ENCODE measurements at places on chromosomes 3 and 15.

DNA sequence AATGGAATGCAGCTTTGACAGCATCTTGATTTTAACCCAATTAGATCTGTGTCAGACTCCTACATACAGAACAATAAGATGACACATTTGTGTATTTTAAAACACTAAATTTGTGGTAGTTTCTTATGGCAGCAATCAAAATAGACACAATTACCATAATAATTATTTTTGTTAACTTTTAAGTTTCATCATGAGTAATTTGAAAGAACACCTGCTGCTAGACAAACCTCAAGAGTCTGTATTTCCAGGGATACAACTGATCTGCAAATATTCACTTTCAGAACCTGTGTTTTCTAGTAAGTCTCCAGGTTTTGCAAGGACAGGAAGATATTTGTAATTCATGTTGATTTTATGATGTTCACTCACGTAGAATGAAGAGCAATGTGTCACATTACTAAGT lies 736.8 kb downstream of the DIPK2A start:
- DNase-seq: no peak

DNA sequence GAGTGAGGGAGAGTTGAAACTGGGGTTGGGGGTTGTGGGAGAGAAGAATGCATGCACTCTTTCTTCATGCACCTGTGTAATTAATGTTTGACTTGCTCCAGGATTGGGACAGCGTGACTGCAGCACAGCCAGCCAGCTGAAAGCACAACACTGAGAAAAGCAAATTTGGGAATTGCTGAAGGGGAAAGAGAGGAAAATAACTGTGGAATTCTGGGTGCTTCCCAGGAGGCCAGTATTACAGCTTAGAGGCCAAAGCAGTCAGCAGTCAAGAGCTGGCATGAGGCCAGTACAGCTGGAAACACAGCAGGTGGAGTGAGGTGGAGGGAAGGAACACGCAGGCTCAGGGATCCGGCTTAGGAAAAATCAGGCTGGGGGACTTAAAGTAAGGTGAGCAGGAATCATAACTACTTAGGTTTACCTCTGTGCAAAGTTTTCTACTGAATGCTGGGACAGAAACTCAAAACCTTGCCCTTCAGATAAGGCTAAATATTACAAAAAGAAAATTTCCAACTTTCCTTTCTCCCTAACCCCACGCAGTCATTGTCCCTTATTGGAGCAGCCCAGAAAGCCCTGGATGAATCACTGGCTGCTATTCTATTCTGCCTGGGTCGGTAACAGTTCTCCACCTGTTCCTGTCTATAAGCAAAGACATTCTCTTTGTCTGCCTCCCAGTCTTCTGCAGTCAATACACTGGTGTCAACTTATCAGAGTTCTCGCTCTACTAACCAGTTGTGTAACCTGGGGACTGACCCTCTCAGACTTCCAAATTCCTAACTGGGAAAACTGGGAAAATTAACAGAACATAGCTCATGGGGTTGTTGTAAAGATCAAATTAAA lies 167.2 kb downstream of the MAGI1 start:
- no peak for DNase-seq

GRCh38 chr3:128448491-128448890 lies 18.2 kb downstream of the DNAJB8 start:
- no peak for DNase-seq

DNA sequence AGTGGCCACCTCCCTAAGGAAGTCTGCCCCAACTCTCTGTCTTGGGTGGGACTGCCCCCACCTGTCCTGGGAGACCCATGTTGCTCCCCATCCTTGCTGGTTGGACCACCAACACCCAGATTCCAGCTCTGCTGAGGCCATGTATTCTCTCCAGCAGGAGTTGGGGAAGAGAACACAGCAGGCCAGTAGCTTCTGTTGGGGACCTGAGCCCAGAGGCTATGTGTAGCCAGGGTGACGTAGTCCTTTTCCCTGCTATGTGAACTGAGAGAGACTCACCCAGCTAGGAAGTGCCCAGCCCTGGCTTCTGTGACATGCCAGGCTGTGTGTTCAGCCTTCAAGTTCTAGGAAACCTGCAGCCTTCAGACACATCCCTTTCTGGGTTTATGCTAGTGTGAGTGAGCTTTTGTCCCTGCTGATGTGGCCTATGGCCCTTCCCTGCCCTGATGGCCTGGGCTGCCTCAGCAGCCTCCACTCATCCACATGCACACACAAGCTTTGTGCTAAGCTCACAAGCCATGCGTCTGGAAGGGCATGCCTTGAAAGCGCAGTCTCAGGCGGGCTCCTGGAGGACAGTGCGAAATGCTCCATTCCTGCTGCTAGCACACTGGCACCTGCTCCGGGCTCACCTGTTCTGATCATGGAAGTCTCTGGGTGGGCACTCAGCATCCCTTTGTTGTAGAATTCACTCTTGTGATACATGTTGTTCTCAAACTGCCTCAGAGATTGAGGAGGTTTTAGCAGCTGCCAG lies 42.6 kb downstream of the KY start:
- no peak for DNase-seq

- no peak for DNase-seq
These were observed 72.0 kb upstream of the KLF13 start for GRCh38 chr15:31254431-31255175.

- no peak for DNase-seq
These were observed 17.1 kb upstream of the ABI3BP start for GRCh38 chr3:101010296-101010695.

GRCh38 chr3:152885076-152885475 lies 50.1 kb downstream of the P2RY1 start:
- DNase-seq: no peak

GRCh38 chr15:59237119-59237855 lies 30.6 kb downstream of the LDHAL6B start:
- DNase-seq: no peak

GRCh38 chr3:111800472-111800871 lies 58.6 kb upstream of the PHLDB2 start:
- DNase-seq: no peak

DNA sequence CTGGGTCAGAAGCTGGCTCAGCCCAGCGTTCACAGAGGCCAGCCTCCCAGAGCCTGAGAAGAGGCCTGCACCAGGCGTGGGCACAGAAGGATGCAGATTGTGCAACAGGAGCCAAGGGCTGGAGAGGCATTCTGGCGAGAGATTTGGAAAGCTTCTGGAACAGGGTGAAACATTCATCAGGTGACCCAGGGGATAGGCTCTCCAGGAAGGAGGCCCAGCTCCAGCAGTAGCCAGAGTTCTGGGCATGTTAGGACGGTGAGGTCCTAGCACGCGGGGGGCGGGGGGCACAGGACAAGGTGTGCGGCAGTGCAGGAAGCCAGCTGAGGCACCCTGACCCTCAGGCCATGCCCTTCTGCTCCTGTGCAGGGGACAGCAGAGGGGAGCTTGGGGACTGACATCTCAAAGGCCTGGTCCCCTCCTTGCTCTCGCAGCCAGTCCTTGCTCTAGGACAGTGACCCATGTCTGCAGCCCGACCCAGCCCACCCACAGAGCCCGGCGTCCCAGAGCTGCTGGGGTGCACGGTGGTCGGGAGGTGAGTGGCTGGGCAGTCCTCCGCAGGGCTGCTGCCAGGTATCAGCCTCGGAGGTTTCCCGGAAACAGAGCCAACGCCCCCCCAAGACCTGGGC lies 111.7 kb upstream of the KLF13 start:
- DNase-seq: no peak

DNA sequence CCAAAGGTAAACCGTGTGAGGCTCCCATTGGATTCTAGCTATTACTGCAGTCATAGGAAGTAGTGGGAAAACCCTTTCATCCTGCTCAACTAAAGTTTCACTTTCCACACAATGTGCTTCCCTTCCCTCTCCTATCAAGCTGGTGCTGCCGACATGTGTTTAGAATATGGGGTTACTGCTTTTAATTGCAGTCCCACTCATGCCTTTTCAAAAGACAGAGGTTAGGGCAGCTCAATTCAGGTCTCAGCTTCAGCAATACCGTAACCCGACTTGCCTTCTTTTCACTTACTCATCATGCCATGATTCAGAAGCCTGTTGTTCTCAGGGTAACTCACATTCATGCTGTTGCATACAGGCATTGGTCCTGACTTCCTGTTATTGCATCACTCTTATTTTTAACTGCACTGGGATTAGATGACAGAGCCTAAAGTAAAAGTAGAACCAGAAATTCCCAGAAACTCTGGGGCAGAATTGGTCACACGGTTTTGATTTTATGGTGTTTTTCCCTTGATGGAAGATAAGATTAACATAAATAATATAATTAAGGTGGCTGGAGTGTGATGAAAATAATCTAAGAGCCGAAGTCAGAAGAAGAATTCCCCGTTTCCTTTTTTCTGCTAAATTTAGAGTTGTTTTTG lies 45.7 kb downstream of the C2CD4B start:
- no peak for DNase-seq

- no peak for DNase-seq
These were observed 14.0 kb downstream of the PLXNA1 start for GRCh38 chr3:126996905-126997304.

DNA sequence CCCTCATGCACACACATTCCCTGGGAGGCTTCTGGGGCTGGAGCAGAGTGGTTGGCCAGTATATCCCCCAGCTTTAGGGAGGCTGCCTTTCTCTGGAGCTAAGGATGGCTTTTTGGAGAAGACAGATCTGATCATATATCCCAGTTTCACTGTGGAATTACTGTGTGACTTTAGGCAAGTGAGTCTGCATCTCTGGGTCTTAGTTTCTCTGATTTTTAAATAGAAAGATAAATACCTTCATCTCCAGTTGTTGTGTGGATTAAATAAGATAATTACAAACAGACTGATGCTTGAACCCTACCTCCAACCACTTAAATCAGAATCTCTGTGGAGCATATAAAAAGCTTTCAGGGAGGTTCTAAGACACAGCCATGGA lies 11.1 kb upstream of the WNT7A start:
- DNase-seq: no peak

- no peak for DNase-seq
These were observed 201.3 kb upstream of the TPM1 start for GRCh38 chr15:62841269-62841628.

- no peak for DNase-seq
These were observed 49.9 kb upstream of the CCDC174 start for GRCh38 chr3:14601692-14602005.

DNA sequence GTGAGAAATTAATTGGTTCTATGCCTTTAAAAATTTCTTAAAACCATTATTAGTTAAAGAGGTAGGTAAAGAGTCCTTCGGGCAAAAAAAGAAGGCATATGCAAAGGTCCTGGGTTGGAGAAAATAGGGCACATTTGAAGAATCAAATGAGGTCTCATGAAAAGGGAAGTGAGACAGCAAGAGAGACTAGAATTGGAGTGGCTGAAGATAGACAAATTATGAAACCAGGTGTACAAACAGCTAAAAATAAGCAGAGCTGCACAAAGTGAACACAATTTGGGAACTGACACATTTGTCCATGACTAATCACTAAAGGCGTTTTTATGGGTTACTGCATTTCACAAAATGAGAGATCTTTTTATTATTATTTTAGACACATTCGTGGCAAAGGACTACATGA lies 581.2 kb downstream of the PYDC2 start:
- no peak for DNase-seq

GRCh38 chr15:98813951-98814350 lies 165.6 kb downstream of the IGF1R start:
- no peak for DNase-seq

DNA sequence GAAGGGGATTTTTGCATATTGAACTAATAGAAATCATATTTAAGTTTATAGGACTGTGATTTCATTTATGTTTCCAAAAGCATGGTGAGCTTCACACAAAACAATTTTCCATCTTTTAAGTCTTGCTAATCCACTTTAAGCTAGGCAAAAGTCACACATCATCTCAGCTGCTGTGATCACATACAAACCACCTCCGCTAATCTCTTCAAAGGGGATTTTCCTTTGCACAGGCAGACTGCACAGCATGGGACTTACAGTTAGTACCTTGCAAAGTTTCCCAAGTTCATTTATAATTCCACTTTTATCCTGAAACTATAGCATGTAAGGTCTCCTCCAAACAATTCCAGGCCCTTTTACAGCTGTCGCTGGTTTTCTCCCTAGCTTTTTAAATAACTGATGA lies 225.1 kb upstream of the CNTN3 start:
- DNase-seq: no peak

DNA sequence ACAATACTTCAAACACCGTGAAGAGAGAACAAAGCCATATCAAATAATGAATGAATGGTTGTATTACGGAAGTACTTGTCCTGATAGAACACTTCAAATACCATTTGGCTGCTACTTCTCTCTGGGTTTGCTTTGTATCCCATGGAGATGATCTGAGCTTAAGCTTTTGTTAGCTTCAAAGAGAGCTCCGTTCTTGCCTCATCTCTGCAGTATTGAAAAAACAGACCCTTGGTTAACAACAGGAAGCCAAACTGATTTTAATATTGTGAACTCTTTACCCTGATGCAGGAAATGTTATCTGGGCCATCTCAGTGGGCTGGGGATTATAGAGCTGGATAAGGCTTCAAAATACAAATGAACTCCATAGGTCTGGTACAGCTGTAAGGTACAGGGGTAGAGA lies 101.0 kb downstream of the CHL1 start:
- DNase-seq: no peak

DNA sequence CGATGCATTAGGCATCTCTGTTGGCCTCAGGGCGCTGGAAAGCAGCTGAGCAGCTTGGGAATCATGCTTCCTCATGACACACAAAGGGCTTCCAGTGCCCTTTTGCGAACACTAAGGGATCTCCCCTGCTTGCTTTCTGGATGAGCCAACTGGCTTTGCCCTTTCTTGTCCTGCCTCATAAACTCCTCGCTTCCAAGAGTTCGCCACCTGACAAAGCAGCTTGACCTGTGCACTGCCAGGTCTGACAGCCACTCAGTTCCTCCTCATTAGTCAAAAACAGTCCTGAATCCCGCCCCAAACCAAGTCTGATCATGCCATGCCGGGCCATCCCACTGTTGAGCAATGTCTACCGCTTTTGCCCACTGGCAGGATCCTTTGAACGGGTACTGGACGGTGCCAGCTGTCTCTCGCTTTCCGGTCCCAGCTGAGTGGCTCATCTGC lies 265.4 kb upstream of the LYSMD4 start:
- DNase-seq: no peak

DNA sequence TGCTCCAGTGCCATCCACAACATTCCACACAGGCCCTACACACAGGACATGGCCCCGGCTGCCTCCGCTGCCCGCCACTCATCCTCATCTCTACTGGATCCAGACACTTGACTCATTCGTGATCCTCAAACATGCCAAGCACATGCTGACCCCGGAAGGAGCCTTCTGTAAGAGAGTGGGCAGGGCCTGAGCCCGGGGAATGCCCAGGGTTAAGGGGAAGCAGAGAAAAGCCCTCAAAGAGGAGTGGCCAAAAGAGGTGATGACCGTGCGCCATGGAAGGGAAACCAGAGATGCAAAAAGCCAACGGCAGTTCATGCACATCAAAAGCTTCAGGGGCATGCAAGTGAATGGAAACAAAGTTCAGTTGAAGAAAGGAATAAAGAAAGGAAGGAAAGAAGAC lies 46.1 kb downstream of the RFTN1 start:
- no peak for DNase-seq
